ENCODE measurements at places on chromosomes 6 and 20. TPM values are rescaled to one million over a fixed set of nuclear protein-coding genes. Genes with fewer than 3 reads are reported as not detected.

The EFCAB8 gene
- total RNA-seq: 0.48 TPM

The SLC22A16 gene
- not detected for total RNA-seq

The FAM209B gene
- 0.44 TPM for total RNA-seq

The SIRPB2 gene
- total RNA-seq: 1.0 TPM

The CCR6 gene
- not detected for total RNA-seq

The SLC4A11 gene
- total RNA-seq: 20.0 TPM

The CLDN20 gene
- not detected for total RNA-seq

The SLC17A2 gene
- not detected for total RNA-seq

The GPSM3 gene
- 2.2 TPM for total RNA-seq

The CFAP61 gene
- not detected for total RNA-seq

DNA sequence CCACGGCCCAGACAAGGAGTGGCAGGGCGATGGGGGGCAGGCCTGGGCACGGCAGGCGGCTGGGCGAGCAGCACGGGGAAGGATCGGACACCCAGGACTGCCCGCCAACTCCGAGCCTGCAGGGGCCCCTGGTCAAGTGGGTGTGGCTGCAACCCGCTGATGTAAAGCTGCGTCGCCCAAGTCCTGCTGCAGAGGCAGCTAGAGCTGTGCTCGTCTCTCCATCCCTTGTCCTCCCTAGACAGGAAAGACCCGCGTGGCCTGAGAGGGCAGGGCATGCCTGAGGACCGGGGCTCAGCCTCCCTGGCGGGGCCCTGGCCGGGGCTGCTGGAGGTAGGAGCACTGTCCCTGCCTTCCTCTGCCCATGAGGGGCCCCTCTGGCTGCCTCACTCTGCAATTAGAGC lies 281.2 kb downstream of the CDH4 start:
- ATAC-seq: no peak

DNA sequence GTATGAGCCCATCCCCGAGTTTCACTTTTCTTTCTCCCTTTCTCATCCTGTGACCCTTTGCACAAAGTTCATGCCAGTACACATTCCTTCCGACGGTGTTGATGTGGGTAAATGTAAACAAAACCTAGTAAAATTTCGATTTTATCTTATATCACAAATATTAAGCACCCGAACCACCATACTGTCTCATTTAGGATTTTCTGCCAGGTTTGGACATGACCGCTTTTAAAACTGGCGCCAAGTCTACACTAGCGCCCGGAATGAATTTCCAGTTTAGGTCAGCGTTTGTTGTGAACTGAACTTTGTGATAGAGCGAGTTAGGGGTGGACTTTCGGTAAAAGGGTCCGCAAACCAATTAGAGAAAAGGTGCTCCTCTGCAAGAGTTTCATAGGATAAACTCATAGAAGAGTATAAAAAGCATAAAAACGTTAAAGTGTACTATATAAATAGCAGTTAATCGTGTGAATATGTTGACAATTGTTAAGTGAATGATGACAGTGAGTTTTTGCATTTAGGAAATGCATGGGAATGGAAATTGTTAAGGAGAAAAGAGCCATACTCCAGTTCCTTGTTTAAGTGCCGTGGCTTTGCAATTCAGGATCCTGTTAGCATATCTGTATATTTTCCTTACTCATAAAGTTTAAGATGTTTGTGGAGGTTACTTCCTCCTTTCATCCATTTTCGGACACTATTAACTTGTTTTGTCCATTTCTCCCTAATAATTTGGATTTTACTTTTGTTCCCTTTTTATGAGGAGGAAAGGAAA lies 937 bp downstream of the AKAP7 start:
- ATAC-seq: peak; percentile 8

DNA sequence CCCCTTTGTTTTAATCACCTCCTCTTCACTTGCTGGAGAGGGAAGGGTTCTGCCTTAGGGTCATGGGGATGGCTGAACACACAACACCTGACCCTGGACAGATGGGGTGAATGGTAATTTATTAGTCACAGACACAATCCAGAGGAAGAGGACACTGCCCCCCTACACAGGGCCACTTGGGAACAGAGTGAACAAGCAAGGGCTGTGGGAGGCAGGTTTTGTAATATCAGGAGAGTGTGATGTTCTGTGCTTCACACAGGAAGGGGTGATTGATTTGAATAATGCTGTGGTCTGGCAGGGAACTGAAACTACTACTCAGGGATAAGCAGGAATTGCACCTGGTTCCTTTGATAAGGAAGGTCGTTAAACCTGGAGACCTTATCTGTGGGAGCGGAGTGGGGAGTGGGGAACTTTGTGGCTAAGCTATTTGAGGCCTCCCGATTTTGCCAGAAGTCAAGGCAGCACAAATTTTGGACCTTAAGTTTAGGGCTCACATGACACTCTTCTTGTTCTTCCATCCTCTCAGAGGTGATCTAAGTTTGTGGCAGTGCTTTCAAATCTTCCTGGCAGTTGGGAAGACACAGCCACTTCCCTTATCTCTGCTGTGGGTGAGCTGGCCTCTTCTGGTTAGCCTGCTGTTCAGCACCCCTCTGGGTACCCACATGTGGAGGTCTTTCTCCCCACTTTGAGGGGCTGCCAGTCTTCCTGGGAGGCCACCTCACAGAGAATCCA lies 77.8 kb downstream of the CD164 start:
- no peak for ATAC-seq

DNA sequence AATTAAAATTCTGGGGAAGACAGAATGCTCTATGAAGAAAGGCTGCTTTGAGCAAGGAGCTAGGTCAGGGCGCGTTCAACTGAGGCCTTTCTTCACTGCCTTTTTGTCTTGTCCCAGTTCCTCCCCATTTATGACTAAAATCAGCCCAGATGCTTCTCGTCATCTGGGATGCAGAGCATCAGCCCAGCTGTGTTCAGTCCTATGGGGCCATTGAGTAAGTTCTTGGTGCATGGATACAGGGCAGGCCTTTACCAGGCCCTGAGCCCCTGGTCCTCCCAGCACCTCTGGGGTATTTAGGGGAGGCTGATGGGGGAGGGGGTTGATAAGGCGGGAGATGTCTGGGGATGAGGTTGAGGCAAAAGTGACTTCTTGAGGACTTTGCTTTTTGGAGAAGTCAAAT lies 55.7 kb downstream of the PTPN1 start:
- no peak for ATAC-seq

- no peak for ATAC-seq
Observed at GRCh38 chr6:23601811-23602345, 524.1 kb upstream of the NRSN1 start.

DNA sequence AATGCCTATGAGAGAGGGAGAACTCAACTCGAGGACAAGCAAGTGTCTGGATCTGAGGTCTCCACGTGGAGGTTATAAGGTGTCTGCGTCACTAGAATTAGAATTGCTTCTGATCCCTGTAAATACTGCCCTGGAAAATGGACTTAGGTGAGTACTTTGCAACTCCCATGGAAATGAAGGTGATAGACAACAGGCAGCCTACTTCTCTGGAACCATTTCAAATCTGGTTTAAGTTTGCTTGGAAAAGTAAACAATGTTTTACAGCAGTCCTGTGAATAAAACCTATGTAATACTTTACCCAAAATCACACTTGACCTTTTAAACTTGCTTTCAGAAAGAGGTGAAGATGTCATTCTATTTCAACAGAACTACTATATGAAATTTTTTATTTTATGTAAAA lies 70.1 kb upstream of the TENT5A start:
- no peak for ATAC-seq

DNA sequence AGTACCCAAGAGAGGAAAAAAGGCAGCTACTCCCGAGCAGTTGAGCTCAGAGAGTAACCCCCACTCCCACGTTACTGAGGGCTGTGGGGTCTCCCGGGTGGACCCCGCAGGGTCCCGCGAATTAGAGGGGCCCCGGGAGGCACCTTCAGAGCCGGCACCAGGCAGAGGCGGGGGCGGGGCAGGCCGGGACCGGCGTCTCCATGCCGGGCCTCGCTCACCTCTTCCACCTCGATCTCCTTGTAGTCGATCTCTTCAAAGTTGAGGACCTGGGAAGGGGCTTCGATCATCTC lies 381 bp downstream of the MAP3K7 start:
- peak; percentile 51 for ATAC-seq

- ATAC-seq: no peak
Observed at GRCh38 chr6:18920701-18921100, 533.6 kb downstream of the RNF144B start.

DNA sequence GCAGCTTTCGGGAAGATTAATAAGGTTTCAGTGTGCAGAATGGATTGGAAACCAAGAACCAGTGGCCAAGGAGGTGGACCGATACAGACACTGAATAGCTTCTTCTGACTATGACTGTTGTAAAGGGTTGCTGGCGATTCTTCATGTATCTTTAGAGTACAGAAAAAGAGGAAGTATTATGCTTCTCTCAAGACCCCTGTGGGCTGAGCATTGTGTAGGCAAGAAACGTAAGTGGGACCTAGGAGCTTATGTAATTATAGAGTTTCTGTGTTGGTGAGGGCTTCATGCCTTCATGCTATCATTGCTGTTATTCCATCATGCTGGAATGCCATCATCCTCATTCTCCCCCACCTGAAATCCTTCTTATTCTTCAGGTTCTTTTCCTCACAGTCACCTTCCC lies 105.4 kb upstream of the AKIRIN2 start:
- ATAC-seq: no peak

DNA sequence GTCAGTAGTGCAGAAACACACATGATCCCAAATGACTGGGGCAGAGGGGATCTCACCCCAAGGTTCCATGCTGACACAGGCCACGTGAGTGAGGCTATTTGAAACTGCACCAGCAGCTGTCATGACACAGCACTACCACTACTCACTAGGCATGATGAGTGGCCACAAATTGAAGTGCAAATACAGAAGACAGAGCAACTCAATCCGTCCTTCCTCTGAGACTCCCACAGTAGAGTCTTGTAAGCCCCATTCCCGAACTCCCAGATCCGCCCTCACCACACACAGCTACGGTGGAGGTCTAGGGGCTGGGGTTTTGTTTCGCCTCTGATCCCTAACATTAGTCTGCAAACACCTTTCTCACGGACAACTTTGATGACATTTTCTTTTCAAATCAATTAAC lies 113.3 kb upstream of the NUP153 start:
- ATAC-seq: no peak

- ATAC-seq: peak; percentile 54
Observed at GRCh38 chr6:53728570-53729194, 63.1 kb upstream of the KLHL31 start.

GRCh38 chr6:43837507-43837906 lies 67.5 kb downstream of the VEGFA start:
- ATAC-seq: no peak

GRCh38 chr6:121847806-121848522 lies 412.5 kb downstream of the GJA1 start:
- ATAC-seq: no peak

GRCh38 chr6:123616942-123617341 lies 19.8 kb downstream of the TRDN start:
- no peak for ATAC-seq

DNA sequence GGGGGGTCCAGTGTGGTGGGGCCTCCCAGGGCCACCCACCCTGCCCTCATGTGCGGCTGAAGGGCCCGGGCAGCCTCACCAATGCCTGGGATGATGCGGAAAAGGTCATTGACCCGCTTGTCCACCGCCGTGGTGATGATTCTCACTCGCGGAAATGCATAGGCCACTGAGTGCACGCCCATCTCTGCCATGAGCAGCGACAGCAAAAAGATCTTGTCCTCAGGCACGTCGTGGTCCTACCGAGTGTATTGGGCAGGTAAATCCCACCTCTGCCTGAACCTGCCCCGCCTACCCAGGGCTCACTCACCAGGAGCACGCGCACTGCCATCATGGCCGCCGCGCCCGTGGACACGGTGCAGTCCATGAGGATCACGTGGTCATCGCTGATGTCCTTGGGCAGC lies 16.1 kb downstream of the UCKL1 start:
- ATAC-seq: no peak
